ENCODE measurements at places on chromosomes 4 and X.

DNA sequence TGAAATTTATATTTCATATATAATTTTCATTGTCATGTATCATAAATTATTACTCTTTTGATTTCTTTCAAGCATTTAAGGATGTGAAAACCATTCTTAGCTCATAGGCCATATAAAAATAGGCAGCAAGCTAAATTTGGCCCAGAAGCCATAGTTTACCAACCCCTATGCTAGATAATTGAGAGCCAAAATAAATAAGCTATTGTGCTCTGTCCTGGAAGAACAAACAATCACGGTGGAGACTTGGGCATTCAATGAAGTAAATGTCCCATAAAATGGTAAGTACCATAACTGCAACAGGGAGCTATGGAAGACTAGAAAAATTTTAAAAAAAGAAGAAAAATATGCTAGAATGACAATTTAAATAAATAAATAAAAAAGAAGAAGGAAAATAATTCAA lies 60.9 kb upstream of the PACRGL start:
- no peak for DNase-seq

DNA sequence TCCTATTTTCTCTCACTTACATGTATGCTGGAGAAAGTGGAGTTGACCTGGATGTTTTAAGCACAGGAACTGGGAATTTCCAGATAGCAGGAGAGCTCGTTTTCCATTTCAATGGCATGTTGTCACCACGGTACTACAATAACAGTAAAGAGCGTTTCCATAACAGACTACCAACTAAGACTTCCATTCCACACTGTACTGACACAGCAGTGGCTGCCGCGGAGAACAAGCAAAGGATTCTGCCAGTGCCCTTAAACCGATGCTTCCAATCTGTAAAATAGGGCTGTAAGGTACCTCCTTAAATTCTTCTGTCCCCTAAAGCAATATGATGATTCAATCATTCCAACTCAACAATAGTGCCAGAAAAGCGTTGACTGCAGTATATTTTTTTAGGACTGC lies 143.9 kb downstream of the KLHL13 start:
- DNase-seq = no peak

- no peak for DNase-seq
Observed at GRCh38 chr4:89142691-89143669, 31.6 kb downstream of the TIGD2 start.

- DNase-seq = no peak
Observed at GRCh38 chr4:153295131-153295755, 49.2 kb upstream of the MND1 start.

DNA sequence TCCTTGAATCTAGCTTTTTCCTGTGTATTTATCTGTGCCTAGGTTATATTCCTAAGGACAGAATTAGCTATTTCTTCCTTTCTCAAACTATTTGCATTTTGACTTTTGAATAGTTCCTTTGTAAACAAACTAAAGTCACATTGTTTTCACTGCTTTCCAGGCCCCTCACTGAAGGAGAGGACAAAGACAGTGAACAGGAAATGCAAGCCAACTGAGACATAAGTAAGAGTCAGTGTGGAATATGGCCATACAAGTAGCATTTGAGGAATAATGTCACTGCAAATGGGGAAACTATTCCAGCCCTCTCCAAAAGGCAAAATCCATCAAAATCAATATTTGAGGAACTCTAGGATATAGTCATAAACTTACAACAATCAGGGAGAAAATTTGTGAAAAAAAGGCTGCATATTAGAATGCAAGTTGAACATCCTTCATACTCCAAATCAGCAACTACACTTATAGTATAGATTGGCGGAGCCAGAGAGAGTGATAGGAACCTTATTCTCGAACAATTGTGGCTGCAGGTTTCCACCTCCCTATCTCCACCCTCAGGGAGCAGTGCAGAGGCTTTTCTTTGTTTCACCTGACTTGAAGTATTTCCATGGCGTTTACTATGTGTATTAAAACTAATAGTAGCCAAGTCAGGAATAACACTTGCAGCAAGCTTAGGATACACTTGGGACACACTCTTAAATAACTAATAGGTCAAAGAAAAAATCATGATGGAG lies 1110.4 kb upstream of the ADGRL3 start:
- no peak for DNase-seq

DNA sequence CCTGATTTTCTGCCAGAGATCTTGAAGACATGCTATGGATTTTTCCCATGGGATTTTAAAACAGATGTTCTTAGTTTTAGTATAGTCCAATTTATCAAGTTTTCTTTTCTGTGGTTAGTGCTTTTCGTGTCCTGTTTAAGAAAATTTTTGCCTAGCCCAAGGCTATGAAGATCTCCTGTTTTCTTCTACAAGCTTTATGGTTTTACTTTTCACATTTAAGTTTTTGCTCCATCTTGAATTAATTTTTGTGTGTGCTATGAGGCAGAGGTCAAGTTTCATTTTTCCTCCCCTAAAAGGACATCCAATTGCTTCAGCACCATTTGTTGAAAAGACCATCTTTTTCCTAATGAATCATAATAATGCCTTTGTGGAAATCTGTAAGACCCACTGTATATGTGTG lies 65.6 kb downstream of the POLR2B start:
- DNase-seq = no peak

- DNase-seq = no peak
Observed at GRCh38 chrX:15864629-15865028, 10.0 kb upstream of the AP1S2 start.

DNA sequence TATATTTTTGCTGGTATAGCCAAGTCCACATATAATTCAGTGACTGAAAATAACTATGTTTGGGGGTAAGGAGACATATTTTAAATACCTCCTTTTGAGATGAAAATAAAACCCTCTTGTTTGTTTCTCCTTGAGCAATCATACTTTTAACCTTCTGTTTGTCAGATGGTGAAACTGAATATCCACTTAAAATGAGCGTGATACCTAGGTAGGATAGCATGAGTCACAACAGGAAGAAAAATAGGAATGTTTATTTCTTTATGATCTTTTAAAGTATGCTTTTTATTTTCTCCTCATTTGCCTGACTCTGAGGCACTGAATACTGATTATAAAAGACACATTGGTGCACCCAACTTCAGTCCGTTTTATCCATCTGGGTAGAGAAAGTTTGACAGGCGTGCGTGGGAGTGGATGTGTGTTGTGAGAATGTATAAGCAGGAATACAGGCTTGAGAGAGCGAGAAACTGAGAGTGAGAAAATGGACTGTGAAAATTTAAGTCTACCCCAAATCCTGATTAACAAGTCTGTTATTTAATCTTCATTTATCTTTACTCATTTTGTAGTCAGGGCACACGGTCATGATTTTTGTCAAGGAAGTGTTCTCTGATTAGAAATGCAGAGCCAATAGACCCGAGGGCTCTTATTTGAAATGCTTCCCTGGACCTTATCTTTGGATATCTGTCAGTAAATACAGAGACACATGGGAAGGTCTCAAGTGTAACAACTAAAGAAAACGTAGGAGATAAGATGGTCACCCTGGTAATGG lies 62.1 kb upstream of the ANTXR2 start:
- DNase-seq = no peak

GRCh38 chrX:15356444-15356843 lies 21.1 kb upstream of the PIGA start:
- DNase-seq = no peak

- no peak for DNase-seq
Observed at GRCh38 chr4:144658903-144659302, 12.9 kb downstream of the HHIP start.

DNA sequence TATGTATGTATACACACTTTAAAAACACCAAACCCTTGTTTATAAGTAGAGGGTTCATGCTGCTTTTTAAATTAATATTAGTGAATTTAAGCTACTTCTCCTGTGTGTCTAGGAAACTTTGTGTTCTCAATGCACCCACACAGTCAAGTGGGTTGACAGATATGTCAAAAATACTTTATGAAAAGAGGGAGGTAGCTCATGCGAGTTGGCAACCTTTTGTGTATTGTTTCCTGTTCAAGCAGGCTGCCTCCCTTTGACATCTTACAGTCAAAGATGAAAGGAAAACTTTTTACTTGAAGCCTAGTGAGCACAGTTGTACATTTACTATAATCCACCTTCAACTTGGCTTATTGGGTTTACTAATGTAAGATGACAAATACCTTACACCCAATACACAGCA lies 218.4 kb downstream of the KLHL13 start:
- no peak for DNase-seq

Data from activated naive CD8-positive, alpha-beta T cell treated with anti-CD3 and anti-CD28 coated beads, Interleukin-2, amount 50 U/mL, for 16 hours (primary cell).